ENCODE measurements at places on chromosomes 2 and 18. TPM values are rescaled to one million over a fixed set of nuclear protein-coding genes. Genes with fewer than 3 reads are reported as not detected.

DNA sequence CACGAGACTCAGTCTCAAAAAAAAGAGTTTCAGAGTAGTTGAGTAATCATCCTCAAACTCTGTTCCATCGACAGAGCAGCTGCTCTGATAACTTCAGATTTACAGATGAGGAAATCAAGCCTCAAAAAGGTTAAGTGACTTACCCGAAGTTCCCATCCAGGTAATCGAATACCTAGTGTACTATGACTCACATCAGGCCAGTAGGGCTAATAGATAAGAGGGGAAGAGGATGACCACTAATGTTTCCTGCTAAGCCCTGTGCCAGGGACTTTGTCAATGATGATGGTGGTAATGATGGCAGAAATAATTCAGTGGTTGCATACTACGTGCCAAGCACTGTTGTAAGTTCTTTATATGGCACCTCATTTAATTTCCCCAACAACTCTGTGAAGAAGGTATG is 80.9 kb downstream of the PLB1 start:
- DNase-seq = no peak
- no peaks in the 10 kb centered on the region for H3K36me3 ChIP-seq
- no peak overlapping the region for H3K4me3 ChIP-seq
- H3K27ac ChIP-seq = no peak overlapping the region

DNA sequence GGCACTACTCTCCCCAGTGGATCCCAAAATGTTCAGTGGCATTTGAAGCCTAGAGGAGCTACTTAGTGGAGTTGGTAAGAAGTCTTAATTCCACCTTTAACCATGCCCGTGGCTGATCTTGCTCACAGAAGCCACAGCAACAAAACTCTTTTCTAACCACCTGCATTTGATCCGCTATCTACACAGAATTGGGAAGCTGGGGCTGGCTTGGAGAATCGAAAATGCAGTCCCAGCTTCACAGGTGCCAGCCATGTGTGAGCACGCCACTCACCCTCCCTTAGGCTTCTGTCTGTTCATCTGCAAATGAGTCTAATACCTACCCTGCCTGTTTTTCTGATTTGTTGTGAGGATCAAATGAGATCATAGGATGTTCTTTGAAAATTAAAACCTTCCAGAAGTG is 182.6 kb downstream of the BCL11A start:
- H3K27ac ChIP-seq = no peak overlapping the region
- H3K4me1 ChIP-seq = no peaks in the 10 kb centered on the region
- no peak for DNase-seq

GRCh38 chr2:68771211-68771751 is 36.7 kb downstream of the ARHGAP25 start:
- no peaks in the 10 kb centered on the region for H3K4me1 ChIP-seq
- no peaks in the 10 kb centered on the region for H3K36me3 ChIP-seq
- no peak for DNase-seq
- no peaks in the 10 kb centered on the region for H3K27me3 ChIP-seq
- H3K27ac ChIP-seq = no peak overlapping the region
- H3K4me3 ChIP-seq = no peak overlapping the region

The SERPINB3 gene
- total RNA-seq = not detected

The DIPK1C gene
- not detected for total RNA-seq
